ENCODE measurements at places on chromosomes 11 and 22.
A peak's percentile ranks its signal among the peaks of the same experiment; 100 is the strongest.

DNA sequence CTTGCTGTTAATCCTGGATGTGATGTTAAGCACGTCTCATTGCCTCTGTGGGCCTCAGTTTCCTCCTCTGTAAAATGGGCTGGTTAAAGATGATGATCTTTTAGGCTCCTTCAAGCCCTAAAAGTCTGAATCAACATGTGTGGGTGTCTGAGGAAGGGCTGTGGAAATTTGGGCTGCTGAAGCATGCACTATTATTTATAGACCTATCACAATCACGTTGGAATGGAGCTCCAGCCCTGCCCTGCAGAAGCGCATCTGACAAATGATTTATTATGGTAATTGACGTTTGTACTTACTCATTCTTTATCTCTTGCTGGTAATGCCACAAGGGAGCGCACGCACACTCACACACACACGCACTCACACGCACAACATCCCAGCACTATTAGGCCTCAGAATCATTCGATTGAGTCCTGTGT is 20.4 kb downstream of the P2RX3 start:
- H3K4me3 ChIP-seq: no peak overlapping the region

DNA sequence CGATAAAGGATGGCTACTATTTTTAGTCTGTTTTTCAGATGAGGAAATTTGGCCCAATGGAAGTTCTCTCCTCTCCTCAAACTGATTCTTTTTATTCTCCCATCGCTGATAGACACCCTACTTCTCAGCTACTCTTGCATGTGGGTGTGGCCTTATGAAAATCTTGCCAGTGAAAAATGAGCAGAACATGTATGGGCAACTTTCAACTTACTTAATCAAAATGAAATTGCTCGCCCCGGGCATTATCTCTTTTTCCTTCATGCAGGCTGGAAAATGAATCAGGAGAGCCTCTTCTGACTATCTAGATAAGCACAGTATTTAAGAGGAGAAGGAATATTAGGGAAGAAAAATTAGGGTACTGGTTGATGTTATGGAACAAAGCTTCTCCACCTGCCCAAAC is 2354.7 kb upstream of the RAG2 start:
- no peak for DNase-seq
- H3K4me3 ChIP-seq: no peak overlapping the region
- H3K4me1 ChIP-seq: no peaks in the 10 kb centered on the region
- no peaks in the 10 kb centered on the region for H3K27me3 ChIP-seq

DNA sequence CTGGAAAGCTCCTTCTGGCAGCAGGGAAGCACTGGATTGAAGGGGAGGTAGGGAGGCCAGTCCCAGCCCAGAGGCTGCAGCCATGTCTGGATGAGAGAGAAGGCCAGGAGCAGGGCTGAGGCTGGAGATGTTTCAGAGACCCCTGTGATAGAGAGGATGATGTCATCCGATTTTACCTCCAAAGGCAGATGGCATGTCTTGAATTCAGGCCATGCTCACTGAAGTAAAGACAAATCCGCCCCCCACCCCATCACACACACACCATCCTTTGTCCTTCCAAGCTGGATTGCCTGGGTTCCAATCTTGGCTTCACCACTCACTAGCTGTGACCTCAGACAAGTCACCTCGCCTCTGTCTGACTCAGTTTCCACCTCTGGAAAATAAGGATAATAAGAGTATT is 47.2 kb downstream of the TP53I11 start:
- H3K27me3 ChIP-seq: no peaks in the 10 kb centered on the region
- no peaks in the 10 kb centered on the region for H3K4me1 ChIP-seq
- no peak for DNase-seq
- H3K27ac ChIP-seq: no peak overlapping the region
- H3K4me3 ChIP-seq: no peak overlapping the region

DNA sequence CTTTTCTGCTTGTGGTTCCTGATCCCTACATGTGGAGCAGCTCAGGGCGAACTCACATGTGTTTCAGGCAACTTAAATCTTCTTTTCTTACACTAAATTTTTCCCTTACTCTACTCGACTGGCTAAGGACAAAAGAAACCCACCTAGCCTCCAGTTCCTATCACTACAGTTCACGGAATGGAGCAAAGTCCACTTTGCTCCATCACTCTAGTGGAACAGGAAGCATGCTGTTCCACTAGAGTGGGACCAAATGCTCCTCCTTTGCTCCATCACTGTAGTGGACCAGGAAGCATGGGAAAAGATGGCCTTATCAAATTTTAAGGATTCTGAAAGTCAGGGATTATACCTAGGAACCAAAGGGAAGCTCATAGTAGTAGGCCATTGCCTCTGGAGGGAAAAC is 36.1 kb downstream of the PDE3B start:
- H3K27me3 ChIP-seq: no peaks in the 10 kb centered on the region
- no peak overlapping the region for H3K27ac ChIP-seq
- no peak for DNase-seq
- no peaks in the 10 kb centered on the region for H3K4me1 ChIP-seq
- H3K36me3 ChIP-seq: no peaks in the 10 kb centered on the region
- no peak overlapping the region for H3K4me3 ChIP-seq

DNA sequence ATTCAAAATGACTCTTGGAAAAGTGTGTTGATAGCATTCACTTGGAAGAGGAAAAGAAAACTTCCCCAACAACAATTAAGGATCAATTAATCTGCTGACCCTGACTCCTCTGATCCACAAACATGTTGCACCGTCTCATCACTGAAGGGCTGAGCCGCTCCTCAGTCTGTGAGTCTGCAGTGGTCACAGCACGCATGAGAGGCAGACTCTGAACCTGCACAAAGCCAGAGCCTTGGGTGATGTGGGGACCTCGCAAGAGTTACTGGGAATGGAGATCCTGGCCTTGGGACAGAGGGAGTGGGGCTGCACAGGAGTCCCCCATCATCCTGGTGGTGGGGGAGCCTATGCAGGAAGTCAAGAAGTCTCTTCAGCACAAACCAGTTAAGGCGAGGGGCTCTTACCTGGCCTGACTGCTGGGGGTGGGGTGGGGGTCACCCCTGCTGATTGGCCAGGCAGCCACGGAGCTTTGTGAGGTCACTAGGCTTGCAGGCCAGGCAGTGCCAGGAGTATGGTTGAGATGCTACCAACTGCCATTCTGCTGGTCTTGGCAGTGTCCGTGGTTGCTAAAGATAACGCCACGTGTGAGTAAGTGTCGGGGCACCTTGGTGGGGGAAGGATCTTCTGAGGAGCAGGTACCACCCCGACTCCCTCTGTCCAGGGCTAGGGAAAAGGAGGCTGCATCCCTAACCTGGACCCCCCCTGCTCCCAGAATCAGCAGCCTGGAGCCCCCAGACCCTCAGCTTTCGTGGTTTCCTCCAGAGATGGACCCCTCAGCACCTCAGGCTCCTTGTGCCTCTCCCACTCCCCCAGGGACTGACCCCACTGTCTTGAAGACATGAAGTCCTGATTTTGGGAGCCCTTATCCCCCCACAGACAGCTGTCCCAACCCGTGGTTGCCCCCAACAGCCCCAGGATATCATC is at the start of gene ACR:
Gene ACR (plus strand): TSS at position 477 of the 921 bp plus-strand sequence. CDS start 32 bp downstream, at position 509.
- H3K27ac ChIP-seq: no peak within 1 kb of the TSS
- no peaks in the 10 kb centered on the region for H3K27me3 ChIP-seq

DNA sequence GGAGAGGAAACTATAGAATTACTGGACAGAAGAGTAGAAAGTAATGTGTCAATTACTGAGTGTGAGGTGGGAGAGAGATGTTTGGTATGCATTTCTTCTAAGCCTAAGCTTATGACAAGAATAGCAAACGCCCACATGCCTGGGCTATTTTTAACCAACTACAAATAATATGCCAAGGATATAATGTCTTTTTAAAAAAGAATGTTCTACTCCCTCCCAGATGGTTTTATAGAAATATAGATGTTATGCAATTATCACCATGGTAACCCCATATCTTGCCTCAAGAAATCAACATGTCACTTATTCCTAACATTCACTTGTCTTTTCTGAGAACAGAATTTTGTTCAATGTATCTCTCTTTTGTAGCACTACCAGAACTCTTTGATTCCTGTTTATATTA is 996.7 kb upstream of the CHORDC1 start:
- no peaks in the 10 kb centered on the region for H3K36me3 ChIP-seq
- DNase-seq: no peak
- H3K4me3 ChIP-seq: no peak overlapping the region
- H3K27me3 ChIP-seq: no peaks in the 10 kb centered on the region
- H3K4me1 ChIP-seq: peaks cover 15% of the 10 kb centered on the region
- peak overlapping the region; percentile 49 for H3K27ac ChIP-seq

GRCh38 chr22:31952094-31952401 is 7.7 kb downstream of the YWHAH start:
- no peak overlapping the region for H3K4me3 ChIP-seq
- H3K36me3 ChIP-seq: peaks cover 47% of the 10 kb centered on the region
- DNase-seq: no peak
- H3K4me1 ChIP-seq: peaks cover 79% of the 10 kb centered on the region
- peak overlapping the region; percentile 84 for H3K27ac ChIP-seq
- no peaks in the 10 kb centered on the region for H3K27me3 ChIP-seq

DNA sequence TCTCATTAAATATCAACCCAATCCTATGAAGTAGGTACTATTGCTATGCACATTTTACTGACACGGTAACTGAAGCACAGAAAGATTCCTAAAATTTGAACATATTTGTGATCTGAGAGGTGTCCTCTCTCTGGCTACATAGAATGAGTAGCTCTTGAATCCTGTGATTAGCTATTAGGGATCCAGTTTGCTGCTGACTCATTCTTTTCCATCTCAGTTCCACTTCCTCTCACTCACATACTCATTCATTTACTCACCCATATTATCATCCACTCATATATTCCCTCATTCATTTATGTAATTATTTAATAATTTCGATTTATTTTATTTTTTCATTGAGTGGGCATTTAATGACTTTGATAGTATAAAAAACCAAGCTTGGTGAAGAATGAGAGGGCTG is 42.7 kb downstream of the OR5B17 start:
- H3K27me3 ChIP-seq: no peaks in the 10 kb centered on the region
- H3K36me3 ChIP-seq: no peaks in the 10 kb centered on the region
- H3K4me1 ChIP-seq: no peaks in the 10 kb centered on the region
- DNase-seq: no peak
- no peak overlapping the region for H3K4me3 ChIP-seq

GRCh38 chr11:70580036-70580805 is 181.9 kb downstream of the CTTN start:
- H3K4me3 ChIP-seq: no peak overlapping the region
- H3K36me3 ChIP-seq: no peaks in the 10 kb centered on the region

- H3K27me3 ChIP-seq: no peaks in the 10 kb centered on the region
- H3K36me3 ChIP-seq: no peaks in the 10 kb centered on the region
- no peaks in the 10 kb centered on the region for H3K4me1 ChIP-seq
- no peak overlapping the region for H3K4me3 ChIP-seq
Measured at GRCh38 chr22:46162771-46163556, 12.6 kb downstream of the PPARA start.

- no peak overlapping the region for H3K4me3 ChIP-seq
- no peaks in the 10 kb centered on the region for H3K36me3 ChIP-seq
- H3K4me1 ChIP-seq: peaks cover 28% of the 10 kb centered on the region
- H3K27me3 ChIP-seq: no peaks in the 10 kb centered on the region
Measured at GRCh38 chr11:64059339-64060140, 23.8 kb downstream of the FLRT1 start.

DNA sequence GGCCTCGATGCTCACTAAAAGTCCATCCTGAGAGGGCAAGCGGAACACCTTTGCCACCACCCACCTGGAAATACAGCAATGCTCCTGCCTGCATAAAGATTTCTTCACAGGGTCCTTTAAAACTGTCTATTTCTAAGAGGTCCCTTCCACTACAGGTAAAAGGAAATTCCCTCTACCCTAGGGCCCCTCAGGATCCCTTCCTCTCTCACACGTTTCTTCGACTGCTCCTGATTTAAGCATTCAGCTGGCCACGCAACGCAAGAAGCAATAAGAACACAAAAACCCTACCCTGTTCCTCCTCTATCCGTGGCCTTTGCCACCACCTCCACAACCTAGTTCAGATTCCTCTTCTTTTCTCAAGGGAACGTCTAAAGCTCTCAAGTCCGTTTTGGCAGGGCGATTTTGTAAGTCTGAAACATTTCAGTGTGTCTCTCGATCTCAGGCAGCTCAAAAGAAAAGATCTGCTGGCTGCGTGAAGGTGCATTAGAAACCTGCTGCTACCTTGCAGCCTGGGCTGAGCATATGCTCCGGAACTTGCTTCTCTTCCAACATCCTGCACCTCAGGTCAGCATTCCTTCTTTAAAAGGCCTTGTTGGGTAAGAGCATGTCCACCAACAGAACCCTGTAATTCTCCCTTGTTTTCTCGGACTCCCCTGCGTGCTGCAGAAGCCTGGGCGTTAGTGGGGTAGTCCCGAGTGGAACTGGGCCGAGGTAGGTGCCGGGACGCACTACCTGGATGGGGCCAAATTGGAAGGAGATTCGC is 1.6 kb downstream of the LGR4 start:
- no peaks in the 10 kb centered on the region for H3K36me3 ChIP-seq
- H3K4me1 ChIP-seq: peaks cover 56% of the 10 kb centered on the region

DNA sequence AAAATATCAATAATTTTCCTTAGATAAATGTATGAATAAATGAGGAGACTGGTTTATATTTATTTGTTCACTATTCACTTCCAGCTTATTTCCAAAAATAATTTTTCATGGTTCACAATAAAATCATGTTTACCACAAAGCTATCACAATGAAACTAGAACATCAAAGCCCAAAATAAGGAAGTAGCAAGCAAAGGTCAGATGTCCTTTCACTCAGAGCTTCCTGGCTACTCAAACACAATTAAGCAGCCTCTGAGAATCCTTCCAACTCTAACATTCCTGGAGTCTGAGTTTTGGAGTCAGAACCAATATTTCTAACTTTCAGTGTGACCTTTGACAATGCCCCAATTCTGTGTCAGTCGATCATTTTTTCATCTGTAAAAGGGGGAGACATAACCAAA is 527.0 kb downstream of the SOX6 start:
- H3K27me3 ChIP-seq: no peaks in the 10 kb centered on the region
- H3K36me3 ChIP-seq: no peaks in the 10 kb centered on the region
- peak; percentile 17 for DNase-seq
- H3K4me3 ChIP-seq: no peak overlapping the region
- no peak overlapping the region for H3K27ac ChIP-seq

- H3K4me3 ChIP-seq: no peak overlapping the region
- no peaks in the 10 kb centered on the region for H3K27me3 ChIP-seq
- no peak for DNase-seq
- H3K36me3 ChIP-seq: no peaks in the 10 kb centered on the region
Measured at GRCh38 chr22:41405588-41405987, 23.8 kb downstream of the TEF start.

GRCh38 chr22:28123989-28124766 is 205.1 kb upstream of the PITPNB start:
- no peaks in the 10 kb centered on the region for H3K36me3 ChIP-seq
- H3K27me3 ChIP-seq: no peaks in the 10 kb centered on the region
- no peaks in the 10 kb centered on the region for H3K4me1 ChIP-seq
- no peak overlapping the region for H3K27ac ChIP-seq
